ENCODE measurements at places on chromosomes 7 and 10.

DNA sequence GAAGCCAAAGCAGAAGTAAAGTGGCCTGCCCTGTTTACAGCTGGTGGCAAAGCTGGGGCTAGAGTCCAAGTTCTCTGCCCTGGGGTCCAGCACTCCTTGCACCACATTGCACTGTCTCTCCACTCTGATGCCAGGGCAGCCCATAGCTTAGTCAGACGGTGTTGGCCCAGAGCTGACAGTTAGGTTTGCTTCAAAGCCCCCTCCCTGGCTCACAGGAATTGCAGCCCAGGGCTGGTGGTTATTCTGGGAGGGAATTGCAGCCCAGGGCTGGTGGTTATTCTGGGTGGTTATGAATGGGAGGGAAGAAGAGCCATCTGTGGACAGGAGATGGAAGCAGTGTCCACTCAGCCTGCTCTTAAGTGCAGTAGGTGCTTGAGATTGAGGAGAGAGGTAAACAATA, 88.9 kb downstream of the SCRN1 start:
- no peak for DNase-seq

DNA sequence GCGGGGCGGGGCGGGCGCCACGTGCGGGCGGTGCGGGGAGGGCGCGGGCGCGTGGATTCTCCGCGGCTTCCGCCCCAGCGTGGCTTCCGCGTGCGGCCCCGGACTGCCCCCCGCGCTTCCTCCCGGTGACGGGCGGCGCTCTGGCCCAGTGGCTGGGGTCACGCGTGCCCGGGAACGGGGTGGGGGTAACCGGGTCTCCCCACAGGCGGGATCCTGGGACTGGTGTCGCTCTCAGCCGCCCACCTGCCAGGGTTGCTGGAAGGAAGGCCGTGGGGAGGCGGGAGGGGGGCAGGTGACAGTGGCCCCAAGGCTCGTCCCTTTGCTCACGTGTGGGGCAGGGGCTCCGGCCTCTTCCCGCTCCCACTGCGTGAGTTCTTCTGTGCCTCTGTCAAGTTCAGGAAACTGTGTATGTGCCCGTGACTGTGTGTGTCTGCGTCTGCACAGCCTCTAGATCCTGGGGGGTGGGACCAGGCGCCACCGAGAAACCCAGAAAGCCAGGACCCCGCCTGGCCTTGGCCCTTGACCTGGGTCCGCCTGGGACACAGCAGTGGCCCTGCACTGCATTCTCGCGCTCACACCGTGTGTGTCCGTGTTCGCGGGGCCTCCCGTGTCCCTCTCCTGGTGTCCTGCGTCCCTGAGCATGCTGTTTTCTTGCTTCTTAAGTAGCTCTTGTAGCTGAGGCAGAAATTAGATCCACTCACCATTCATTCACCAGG, 919 bp downstream of the MAFK start:
- no peak for DNase-seq

DNA sequence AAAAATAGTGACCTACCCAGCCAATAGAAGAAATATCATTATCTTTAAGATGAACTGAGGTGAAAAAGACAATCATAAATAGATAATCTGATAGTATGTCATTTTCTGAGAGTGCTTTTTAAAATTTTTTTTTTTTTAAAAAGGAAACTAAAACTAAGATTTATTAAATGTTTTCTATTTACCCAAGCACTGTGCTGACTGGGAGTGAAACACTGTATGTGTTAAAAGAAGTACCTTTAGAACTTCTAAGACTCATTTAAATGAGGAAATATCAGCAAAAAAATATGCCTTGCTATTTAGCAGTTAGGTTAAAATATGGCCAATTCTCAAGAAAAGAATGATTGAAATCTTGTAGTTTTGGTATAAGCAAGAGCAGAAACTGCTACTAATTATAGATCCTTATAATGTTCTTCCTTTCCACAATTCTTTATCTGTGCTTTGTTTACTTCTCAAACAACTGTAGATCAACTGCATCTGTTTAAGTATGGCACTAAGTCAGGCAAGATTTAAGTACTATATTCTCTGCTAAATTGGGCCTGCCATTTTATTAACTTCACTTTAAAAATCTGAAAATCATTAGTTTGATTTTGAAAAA, 39.5 kb upstream of the WNT2 start:
- no peak for DNase-seq

DNA sequence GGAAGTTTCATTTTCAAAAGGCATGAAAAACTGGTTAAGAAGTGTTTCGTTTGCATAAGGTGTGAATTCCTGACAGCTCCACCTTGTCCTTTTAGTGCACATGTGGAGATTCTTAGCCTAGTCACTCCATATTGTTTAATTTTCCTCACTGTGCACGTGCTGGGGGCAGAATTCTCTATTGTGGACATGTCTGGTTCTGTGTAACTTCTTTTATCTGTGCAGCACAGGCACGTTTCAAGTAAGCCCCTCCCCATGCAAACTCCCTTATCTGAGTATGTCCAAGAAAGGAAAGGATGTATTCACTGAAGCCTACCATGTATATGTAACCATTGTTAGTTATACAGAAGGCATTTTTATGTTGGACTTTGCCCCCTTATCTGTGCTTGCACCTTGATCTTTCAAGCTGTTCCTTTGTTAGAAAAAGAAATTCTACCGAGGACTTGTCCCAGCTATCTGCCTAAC, 1346.3 kb downstream of the REEP3 start:
- DNase-seq, result no peak

DNA sequence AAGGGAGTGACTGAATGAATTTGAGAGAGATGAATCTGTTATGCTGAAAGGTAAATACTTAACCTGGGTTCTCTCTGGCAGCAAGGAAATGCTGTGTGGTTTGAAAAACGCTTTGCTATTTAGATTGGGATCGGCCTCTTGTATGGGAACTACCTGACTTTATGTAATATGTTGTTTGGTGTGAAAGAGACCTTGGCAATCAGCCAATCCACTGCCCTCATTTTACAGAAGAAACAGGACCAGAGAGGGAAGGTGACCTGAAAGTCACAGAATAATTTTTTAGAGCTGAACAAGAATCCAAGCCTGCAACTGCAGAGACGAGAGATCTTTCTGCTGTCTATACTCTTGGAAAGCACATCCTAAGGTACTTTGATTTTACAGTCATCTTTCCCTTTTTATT, 1.0 kb downstream of the BUD31 start:
- DNase-seq, result no peak

DNA sequence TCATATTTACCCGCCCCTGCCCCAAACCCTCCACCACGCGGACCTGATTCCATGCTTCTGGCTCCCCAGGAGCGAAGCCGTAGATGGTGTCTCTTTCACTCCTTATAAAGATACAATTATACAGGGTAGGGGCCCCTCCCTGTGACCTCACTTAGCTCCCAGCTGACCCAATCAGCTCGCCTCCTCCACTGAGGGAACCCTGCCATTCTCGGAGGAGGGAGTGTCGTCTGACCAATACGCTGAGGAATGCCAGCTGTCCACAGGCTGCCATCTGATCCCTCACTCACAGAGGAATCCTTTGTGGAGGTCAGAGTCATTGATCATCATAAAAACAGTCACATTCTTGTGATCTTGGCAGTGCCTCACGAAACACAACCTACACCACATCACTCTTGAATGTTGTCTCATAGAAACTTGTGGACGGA, 67.5 kb upstream of the INSIG1 start:
- DNase-seq, result peak; percentile 96

Data from RWPE2 (cell line).